ENCODE measurements at places on chromosomes 7 and 10.

GRCh38 chr7:126716321-126716720 lies 536.4 kb downstream of the GRM8 start:
- DNase-seq: no peak

DNA sequence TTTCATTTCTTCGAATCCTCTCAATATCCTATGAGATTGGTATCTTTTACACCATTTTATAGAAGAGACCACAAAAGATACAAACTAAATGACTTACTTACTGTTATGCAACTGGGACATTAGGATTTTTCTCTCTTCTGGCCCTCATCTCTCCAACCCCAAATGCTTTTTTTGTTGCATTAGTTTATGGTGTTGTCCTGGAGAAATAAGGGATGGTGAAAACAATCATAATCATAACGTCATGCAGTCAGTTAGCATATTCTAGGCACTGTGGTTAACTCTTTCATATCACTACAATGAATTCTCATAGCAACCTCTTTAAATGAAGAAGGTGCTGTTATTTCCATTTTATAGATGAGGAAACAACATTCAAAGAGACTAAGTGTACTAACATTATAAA lies 104.6 kb downstream of the PON1 start:
- no peak for DNase-seq

DNA sequence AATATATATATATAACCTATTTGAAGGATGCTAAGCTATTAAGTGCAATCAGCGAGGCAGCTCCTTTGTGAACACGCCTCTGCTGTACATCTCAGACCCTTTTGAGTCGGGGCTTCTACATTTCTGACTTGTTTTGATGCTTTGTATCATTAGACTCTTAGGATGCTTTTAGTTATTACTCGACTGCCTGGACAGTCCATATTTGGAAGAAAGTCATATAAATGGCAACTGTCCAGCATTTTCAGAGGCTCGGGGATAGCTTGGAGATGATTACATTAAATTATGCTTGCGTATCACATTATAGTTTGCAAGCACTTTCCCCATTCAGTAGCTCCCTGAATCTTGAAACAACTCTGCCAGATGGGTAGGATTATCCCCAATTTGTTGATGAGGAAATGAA lies 257.9 kb downstream of the PTEN start:
- no peak for DNase-seq

- DNase-seq: no peak
Observed at GRCh38 chr10:80686734-80687475, 149.2 kb downstream of the SH2D4B start.

DNA sequence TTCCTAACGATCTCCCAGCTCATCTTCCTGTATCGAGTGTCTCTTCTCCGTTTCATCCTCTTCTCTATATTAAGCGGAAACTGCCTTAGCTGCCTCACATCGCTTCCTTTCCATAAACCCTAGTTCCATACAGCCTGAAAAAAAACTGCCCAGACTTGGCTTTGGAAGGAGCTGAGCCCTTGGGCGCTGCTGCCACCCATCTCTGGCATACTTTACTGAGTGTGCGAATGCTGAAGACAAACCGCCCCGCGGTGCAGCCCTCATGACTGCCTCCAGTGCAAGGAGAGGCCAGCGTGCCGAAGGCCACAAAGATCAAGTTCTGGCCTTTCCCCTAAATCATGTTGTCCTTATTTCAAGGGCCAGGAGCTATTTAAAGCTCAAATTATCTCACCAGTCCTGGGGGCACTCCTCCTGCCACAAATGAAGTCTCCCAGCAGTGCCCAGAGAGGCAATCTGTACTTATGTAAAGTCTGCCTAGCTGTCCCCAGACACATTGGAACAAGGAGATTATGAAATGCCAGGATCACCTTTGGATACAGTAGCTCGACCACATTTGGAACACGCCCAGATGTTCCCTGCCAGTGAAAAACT lies 25.2 kb downstream of the YWHAG start:
- no peak for DNase-seq

DNA sequence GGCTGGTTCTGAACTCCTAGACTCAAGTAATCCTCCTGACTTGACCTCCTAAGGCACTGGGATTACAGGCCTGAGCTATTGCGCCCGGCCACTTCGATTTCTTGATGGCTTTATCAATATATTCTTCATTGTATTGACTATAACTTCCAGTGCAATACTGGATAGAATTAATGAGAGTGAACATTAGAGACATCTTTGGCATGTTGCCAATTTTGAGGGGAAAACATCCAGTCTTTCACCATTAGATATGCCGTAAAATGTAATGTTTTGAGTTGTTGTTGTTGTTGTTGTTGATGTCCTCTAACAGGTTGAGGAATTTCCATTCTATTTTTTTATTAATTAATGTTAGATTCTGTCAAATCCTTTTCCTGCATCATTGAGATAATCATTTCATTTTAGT lies 578.9 kb downstream of the ZWINT start:
- no peak for DNase-seq

GRCh38 chr7:125279961-125280360 lies 350.3 kb upstream of the POT1 start:
- DNase-seq: no peak

DNA sequence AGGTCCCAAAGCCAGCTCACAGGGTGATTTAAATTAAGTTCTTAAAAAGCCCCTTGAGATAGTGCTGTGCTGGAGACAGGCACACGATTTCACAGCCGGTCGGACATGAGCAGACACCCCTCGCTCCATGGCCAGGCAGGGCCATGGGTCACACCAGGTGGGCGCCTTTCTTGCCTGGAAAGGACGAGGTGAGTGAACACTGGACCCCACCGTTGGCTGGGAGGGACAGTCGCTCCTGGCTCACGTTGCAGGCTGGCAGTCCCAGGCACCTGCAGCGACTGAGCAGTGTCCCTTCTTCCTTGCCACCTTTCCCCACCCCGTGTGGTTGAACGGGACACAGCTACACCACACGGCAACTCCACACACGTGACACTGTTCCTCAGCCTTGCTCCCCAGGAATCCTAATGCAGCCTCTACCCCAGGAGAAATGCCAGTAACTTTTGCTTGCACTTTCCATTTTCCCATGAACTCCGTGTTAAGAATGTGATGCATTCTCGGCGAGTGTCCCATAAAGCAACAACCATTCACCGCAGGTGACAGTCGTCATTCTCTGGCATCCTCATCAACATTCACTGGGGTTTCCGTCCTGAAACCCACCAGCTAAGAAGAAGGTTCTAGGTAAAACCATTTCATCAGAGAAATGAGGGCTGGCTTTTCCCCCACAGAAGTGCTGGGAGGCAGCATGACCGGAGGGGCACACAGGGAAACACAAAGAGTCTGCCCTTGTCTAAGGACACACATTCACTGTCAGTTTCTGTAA lies 217.4 kb downstream of the ZMYND11 start:
- DNase-seq: no peak

DNA sequence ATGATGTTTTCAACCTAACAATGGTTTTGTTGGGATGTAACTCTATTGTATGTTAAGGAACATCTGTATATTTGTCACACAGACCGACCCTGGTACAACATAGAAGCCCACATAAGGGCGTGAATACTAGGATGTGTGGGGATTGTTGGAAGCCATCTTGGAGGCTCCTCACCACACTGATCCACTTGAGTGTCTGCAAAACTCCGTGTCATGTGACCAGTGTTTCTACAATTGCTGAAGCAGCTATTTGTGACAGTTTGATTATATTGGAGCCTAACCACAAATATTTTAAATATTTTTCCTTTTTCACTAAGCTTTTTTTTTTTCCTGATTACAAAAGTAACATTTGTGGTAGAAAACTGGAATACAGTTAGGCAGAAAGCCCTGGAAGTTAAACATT lies 27.9 kb downstream of the RALA start:
- DNase-seq: peak; percentile 83

- no peak for DNase-seq
Observed at GRCh38 chr10:22599636-22600228, 114.6 kb downstream of the PIP4K2A start.

DNA sequence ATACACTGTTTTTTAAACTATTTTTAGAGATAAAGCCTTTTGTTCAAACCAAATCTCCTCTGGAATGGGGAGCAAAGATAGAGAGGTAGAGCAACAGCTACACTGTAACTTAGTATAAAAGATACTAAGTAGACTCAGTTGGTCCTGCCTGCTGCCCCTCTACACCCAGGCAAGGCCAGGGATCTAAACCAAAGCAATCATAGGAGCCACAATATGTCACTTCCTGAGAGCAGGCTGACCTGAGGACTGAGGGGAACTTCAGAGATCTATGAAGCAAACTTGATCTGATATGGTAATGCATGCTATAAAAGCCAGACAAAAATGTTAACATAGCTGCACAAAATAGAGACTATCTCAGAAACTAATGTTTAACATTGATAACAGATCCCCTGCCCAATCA lies 7.0 kb upstream of the TRDMT1 start:
- no peak for DNase-seq

DNA sequence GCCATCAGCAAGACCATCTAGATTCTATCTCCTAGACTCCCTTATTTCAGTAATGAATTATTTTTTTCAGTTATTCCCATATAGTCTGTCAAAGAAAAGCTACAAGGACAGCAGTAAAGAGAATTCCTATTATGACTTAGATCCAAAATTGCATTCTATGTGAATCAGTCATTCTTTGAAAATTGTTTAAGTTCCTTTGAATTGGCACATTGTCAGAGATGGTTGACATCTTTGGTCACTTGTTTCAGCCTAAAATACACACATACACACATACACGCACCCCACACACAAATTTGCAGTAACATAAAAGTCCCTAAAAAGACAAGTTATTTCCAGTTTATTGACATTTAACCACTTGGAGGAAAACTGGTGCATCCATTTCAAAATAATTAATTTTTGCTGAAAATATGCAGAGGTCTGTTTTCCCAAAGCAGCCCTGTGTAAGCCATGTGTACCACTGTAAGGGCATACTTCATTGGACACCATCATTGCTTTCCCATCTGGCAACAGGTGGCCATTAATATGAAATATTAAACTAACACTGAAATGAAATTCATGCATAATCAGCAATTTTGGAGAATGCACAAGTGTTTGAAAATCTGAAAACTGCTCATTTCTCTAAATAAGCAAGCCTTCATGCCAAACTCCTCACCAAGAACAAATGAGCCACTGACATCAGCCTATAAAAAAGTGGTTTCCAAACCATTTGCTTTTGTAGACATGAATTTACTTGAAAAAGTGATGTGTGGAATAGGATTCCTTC lies 121.7 kb upstream of the COL1A2 start:
- DNase-seq: no peak

DNA sequence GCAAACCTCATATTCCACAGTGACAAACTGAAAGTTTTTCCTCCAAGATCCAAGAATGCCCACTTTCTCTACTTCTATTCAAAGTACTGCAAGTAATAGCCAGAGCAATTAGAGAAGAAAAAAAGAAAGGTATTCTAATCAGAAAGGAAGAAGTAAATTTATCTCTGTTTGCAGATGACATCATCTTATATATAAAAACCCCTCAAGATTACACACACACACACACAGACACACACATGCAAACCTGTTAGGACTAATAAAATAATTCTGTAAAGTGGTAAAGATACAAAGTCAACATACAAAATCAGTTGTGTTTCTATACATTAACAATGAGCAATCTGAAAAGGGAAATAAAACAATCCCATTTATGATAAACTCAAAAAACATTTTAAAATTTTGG lies 44.7 kb upstream of the AASS start:
- DNase-seq: no peak

GRCh38 chr7:70619130-70619529 lies 512.8 kb upstream of the GALNT17 start:
- DNase-seq: no peak

DNA sequence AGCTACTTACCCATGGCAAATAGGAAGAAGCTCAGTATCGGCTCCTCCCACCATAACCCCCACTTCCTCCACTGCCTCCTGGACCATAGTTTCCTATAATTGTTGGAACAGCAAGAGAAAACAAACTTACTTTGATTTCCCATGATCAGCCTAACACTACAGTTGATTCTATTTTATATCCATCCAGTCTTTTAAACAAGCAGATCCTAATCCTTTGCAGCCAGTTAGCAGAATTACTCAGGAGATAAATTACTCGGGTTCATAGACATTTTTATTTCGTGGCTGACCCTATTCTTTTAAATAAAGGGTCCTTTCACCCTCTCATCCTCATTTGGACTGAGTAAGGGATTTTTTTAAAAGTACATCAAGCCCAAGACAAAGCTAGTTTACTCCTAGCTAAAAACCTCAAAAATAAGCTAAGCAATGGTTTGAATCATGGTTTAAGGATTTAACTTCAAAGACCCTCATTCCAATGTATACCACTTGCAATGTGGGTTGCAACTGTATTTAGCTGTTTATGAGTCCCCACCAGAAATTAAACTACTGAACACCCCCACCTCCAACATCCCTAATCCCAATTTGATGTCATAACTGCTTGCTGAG lies 8.0 kb downstream of the HNRNPA2B1 start:
- no peak for DNase-seq

DNA sequence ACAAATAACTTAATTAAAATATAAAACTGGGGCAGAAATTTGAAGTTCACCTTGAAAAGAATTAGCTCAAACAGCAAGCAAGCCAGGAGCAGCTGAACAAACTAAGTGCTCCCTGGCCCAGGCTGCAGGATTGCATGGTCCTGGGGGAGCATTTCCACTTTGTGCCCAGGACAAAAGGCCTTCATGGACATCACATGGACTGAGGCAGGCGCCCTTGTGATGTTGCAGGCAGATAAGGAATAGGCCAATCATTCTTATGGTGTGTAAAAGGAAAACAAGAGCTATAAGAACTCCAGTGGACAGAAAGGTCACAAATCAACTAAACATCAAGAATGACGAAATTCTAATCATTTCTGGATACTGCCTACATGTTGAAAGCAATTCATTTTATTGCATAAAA lies 17.5 kb upstream of the TECTB start:
- no peak for DNase-seq

GRCh38 chr7:103691291-103691690 lies 245.3 kb upstream of the SLC26A5 start:
- no peak for DNase-seq

- DNase-seq: no peak
Observed at GRCh38 chr10:128567551-128567950, 441.3 kb upstream of the MKI67 start.

GRCh38 chr7:79064187-79064823 lies 389.2 kb downstream of the MAGI2 start:
- DNase-seq: no peak

GRCh38 chr10:34049887-34050286 lies 715.4 kb upstream of the NRP1 start:
- DNase-seq: no peak
